Heart left ventricle (tissue), 16 donors: ENCODE measurements at places on chromosomes 7 and 10. TPM values are rescaled to one million over a fixed set of nuclear protein-coding genes. Genes with fewer than 3 reads are reported as not detected.

DNA sequence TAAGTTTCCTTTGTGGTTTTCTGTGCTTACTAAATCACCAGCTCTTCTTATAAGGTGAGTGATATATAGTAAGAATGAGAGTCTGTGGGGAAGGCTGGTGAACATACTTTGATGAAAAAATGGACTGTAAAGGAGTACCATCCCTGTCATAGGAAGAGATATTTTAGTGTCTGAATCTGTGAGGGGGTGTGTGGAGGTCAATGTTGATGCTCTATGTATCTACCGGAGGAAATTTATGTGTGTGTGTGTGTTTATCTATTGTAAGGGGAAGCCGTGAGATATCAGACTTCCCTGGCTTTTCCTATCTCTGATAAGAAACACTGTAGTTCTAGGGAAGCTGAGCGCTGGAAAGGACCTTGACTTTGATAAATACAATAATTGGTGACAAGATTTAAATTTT lies 179.0 kb downstream of the PCDH15 start:
- no peak for DNase-seq

GRCh38 chr10:93992400-93993030 lies 1.2 kb upstream of the PLCE1 start:
- DNase-seq = no peak

The GBX1 gene
- polyA plus RNA-seq = 0.27 TPM

- DNase-seq = no peak
Observed at GRCh38 chr10:7817576-7817975, 729 bp upstream of the TAF3 start.

The TMEM229A gene
- polyA plus RNA-seq = not detected

DNA sequence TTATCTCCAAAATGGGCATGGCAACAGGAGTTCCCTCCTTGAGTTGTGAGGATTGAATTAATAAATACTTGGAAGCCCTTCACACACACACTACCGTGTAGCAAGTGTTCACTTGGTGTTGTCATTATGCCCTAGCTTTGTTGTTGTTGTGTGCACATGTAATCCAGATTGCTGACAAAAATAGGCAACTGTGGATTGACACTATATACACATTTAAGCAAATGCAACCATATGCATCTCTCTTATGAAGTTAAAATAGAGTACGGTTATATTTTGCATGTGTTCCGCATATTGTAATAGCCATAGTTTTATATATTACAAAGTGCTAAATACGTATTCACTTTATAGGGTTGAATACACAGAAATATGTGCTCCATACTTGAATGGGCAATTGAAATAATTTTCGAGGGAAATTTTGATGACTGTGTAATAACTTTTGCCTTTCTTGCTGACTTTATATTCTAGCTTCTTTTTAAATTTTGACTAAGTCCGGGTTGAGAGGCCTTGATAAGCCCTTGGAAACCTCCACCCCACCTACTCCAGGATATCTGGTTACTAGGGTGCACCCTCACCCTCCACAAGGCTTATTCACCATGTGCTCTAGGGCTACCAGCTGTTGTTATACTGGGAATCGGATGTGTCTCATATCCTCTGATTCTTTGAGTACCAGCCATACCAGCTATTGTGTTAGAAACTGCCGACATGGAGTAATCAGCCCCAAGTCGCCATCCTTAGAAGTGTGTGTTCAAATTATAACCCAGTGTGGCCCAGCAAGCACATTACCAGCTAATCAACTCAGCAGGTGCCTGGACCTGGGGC lies 265.0 kb downstream of the CAMK1D start:
- DNase-seq = no peak

GRCh38 chr7:88229302-88229995 lies 9.6 kb upstream of the SRI start:
- no peak for DNase-seq

The RADIL gene
- polyA plus RNA-seq = 3.5 TPM

The SFMBT2 gene
- polyA plus RNA-seq = 2.6 TPM

The PPP1R9A gene
- 4.6 TPM for polyA plus RNA-seq

DNA sequence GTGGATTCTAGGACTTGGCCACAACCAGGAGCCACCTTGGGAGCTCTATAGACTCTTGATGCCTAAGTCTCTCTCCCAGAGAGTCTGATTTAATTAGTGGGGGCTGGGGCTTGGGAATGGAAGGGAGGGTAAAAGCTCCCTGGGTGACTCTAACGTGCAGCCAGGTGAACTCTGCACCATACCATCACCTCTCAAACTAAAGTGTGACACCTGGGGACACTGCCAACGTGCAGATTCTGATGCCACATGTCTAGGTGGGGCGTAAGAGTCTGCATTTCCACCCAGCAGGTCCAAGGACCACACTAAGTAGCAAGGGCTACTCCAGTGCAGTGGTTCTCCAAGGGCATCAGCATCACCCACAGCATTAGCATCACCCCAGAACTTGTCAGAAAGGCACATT lies 28.3 kb downstream of the LRRC20 start:
- no peak for DNase-seq

The NPFFR1 gene
- polyA plus RNA-seq = not detected

The H2BK1 gene
- not detected for polyA plus RNA-seq

The PRPS1L1 gene
- polyA plus RNA-seq = not detected

- DNase-seq = no peak
Observed at GRCh38 chr10:113894581-113894980, 40.1 kb downstream of the NHLRC2 start.

DNA sequence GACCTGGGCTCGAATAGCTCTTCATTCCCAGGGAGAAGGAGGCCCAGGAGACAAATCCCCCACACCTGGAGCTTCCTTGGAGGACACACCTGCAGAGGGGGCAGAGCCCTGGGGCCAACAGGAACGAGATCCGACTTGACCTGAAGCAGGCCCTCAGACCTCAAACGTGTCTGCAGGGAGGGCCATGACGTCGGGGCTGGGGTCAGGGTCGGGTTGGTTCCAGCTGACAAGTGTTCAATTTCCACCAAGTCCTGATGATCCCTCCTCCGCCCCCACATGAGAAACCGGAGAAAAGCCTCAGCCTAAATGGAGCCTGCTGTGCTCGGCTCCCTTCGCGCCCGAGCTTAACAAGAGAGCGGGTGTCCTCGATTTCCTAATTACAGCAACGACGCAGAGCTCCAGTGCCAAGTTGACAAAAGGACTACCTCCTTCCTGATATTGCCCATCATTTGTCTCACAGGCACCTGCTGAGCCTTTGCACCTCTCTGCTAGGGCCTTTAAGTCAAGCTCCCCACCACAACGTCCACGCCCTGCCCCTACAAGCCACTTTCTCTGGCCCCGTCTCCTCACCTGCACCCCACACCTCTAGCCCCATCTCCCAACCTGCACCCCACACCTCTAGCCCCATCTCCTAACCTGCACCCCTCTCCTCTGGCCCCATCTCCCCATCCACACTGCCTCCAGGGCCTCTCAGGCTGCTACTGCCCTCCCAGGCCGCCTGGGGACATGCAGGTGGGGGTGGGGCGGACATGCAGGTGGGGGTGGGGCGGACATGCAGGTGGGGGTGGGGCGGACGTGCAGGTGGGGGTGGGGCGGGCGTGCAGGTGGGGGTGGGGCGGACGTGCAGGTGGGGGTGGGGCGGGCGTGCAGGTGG lies 519.4 kb downstream of the GLRX3 start:
- no peak for DNase-seq

DNA sequence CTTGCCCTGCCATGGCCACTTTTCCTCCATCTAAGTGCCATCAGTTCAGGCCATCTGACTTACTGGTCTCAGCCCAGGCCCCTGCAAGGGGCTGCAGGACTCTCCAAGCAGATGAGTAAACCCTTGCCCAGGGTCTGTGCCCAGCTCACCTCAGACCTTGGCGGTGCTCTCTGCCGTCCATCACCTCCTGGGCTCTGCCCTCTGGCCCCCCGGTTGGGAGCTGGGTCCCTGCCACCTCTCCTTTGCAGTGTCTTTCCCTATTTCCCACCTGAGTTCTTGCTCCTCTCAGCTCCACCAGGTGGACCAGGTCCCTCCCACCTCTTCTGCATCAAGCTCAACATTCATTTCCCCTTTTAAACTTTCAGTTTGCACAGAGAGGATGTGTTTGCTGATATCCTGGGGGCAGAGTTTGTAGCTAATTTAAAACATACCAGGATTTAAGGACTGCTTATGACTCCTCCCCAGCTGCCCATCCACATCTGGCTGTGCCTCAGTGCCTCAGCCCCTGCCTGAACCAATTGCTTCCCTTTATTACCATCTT lies 135.5 kb downstream of the SLIT1 start:
- no peak for DNase-seq

DNA sequence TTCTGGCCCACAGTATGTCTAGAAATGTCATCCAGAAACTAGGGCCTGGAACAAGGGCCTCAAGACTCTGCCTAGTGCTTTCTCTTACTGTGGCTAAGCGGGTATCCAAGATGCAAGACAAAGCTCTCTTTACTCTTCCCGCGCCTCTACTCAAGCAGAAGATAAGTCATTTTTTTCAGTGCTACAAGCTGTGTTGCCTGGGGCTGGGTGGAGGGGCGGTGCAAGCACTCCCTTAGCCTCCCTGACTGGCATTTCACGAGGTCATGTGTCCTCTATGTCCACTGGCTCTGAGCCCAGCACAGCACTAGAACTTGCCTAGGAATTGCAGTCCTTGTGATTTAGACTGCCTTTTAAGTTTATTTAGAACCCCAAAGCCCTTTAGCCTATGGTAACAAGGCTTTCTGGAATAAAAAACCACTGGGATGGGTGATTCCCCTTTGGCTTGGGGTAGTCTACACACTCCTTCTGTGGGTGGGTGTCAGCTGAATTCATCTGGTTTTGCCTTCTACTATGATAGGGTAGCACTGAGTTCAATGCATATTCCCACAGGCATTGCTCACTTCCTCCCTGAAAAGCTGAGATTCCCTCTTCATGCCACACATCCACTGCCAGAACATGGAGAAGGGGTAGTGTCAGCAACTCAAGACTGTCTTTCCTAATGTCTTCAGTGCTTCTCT lies 371.8 kb upstream of the KCND2 start:
- no peak for DNase-seq

The MMD2 gene
- polyA plus RNA-seq = not detected

- no peak for DNase-seq
Observed at GRCh38 chr10:17872191-17873091, 63.3 kb downstream of the MRC1 start.

The ELOVL3 gene
- polyA plus RNA-seq = 0.17 TPM
